ENCODE measurements at places on chromosomes 12 and 14.

- DNase-seq = no peak
Measured at GRCh38 chr12:14959916-14960496, 1.4 kb downstream of the ARHGDIB start.

GRCh38 chr14:73613419-73613963, 1.2 kb downstream of the ACOT6 start:
- DNase-seq = no peak

DNA sequence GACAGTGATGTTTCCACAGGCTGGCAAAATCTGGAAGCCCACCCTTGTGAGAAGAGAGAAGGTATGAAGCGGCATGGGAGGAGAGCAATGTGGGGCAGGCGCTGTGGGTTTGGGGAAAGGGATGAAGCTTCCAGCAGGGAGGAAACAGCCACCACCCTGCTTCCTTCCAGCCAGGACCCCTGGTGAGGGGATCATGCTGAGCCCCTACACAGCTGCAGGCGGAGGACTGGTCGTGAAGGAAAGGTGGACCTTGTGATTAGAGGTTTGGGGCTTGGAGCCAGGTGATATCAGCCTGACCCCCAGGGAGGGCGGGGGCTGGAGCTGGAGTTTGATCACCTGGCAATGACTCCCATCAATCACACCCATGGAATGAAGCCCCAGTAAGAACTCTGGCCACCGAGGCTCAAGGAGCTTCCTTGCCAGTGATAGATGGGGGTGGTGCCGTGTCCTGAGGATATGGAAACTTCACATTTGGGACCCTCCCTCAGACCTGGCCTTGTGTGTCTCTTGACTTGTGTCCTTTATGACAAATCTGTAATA, 48.6 kb downstream of the RIMBP2 start:
- no peak for DNase-seq

DNA sequence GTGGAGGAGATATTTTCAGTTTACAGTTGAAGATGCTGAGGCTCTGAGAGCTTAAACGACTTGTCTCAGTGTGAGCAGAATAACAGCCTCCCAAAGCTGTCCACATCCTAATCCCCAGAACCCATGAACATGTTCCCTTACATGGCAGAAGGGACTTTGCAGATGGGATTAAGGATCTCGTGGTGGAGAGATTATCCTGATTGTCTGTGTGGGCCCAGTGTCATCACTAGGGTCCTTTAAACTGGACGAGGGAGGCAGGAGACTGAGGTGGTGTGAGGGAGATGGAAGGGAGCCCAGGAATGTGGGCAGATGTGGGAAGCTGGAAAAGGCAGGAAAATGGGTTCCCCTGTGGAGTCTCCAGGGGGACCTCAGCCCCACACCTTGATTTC, 9.6 kb upstream of the KRT80 start:
- no peak for DNase-seq

DNA sequence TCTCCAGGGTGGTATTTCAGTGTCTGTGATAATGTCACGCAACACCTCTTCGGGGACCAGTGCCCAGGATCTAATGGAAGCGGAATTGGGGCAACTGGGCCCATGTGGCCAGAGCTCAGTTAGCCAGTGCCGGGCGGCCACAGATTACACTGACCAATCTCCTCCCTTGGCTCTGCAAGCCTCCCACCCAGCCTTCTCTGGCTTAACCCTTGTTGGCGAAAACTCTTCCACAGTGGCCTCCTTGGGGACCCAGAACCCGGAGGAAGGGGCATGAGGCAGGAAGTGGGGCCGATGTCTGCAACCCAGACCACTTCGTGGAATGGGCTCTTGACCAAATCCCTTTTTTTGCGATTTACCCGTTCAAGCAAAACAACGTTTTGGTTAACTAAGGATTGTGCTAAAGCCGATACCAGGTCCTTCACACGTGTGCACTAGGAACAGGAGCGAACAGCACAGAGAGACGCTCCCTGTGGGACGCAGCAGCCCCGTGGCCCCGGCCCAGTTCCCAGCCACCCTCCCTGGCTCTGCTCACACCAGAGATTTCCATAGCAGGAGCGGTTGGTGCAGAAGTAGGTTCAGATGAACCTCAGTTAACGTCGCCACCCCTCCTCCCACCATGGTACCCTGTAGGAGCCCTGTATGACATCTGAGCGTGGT, 38.2 kb downstream of the SLC8B1 start:
- DNase-seq = no peak

DNA sequence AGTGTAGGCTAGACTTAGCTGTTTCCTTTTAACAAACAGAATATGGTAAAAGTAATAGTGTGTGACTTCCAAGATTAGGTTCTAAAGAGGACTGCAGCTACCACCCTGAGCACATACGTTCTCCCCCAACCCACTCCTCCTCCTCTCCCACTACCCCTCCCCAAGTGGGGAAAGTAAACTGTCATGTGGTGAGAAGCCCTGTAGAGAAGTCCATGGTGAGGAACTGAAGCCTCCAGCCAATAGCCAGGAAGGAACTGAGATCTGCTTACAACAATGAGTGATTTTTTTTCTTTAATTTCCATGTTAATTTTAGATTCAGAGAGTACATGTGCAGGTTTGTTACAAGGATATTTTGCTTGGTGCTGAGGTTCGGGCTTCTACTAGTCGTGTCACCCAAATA, 57.0 kb upstream of the EGLN3 start:
- no peak for DNase-seq

- DNase-seq = peak; percentile 93
Measured at GRCh38 chr14:96592591-96593386, 90.6 kb downstream of the PAPOLA start.

DNA sequence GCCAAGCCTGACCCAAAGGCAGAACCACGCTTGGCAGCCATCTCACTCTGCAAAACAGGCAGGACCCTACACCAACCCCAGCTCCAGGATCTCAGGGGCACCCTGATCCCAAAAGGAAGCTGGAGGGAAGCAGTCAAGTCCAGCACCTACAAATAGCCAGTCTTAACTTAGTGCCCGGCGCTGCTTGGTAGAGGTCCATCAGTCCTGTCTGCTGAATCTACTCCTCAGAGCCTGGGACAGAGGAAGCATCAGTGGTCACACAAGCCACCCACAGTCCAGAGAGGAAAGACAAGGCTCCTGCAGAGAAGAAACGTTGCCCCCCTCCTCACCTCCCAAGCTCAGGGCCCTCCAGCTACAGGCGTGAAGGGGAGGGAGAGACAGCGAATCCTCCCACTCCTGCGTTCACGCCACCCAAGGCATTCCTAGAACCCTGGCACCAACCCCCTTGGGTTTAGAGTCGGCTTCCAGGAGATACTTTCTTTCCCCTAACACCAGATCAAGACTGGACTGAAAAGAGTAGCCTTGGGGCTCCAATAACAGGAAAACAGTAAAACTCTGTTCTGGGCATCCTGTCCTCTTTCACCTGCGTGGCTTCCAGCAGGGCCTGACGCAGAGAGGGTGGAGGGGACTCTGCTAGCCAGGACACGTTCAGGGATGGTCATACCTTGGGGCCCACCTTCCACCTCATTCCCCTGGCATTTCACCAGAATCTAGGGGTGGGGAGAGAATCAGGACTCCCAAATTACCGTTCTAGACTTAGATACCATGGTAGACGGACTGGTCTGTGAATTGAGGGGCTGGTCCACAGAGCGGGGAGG, 1.2 kb downstream of the PXN start:
- DNase-seq = no peak

All from AG08396 (cell line).